GM18507 (cell line): ENCODE measurements at places on chromosomes 2 and 18.

- DNase-seq = no peak
Measured at GRCh38 chr2:7045601-7046590, 128.7 kb downstream of the RNF144A start.

DNA sequence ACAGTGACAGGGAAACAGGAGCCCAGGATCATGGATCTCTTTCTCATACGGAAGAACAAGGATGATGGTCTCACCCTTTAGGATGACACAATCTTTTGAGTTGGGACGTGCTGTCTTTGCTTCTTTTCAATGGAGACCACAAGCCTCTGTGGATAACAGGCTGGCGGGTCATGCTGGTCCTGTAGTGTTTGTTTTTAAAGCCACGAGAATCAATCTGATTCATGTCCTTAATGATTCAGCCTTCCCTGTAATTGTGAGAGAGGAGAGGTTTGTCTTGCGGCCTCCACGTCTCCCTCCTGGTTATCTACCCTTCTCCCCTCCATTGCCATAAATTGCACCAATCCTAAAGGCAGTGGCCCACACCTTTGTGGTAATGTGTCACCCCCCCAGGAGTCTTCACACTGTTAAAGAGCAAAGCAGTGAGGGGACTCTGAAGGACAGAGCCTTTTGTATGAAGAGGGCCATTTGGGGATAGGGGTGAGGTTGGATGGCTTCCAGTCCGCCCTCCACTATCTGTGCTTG, 87.7 kb upstream of the TGFA start:
- no peak for DNase-seq

GRCh38 chr18:51236225-51236624, 38.7 kb upstream of the MEX3C start:
- no peak for DNase-seq

GRCh38 chr18:2325933-2326332, 245.4 kb downstream of the METTL4 start:
- DNase-seq = no peak

GRCh38 chr2:74887960-74888700, 54.2 kb downstream of the HK2 start:
- no peak for DNase-seq

- DNase-seq = no peak
Measured at GRCh38 chr2:169265591-169265990, 96.7 kb downstream of the LRP2 start.

DNA sequence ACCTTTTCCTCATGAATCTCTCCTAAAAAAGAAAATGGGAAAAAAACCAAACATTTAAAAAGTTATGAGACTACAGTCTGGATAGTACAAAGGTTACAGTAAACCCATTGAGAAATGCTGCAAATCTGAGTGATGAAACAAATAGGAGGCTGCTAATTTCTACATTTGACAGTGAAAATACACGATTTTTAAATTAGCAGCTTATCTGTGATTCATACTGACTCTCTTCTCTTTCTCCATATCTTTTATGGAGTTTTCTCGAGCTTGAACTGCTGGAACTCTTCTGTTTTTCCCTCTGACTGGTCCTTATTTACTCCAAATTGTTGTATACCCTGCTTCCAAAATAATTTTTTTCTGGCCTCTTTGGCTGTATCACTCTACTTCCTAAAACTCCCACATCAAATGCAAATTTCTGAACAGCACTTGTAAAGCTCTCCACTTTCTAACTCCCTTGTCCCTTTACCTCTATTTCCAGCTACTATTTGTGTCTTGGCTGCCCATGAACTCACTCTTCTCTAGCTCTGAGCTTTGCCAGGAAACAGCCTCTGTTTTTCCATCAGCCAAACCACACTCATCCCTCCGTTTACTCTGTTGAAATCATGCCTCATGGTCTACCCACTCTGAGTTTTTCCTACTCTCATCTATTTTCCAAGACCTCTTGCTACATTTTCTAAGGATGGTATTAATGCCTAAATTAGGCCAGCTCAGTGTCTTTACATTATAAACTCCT, 73.7 kb downstream of the RBMS1 start:
- no peak for DNase-seq
